BJ (cell line): ENCODE measurements at places on chromosomes 16 and 17.
A peak's percentile ranks its signal among the peaks of the same experiment; 100 is the strongest.

DNA sequence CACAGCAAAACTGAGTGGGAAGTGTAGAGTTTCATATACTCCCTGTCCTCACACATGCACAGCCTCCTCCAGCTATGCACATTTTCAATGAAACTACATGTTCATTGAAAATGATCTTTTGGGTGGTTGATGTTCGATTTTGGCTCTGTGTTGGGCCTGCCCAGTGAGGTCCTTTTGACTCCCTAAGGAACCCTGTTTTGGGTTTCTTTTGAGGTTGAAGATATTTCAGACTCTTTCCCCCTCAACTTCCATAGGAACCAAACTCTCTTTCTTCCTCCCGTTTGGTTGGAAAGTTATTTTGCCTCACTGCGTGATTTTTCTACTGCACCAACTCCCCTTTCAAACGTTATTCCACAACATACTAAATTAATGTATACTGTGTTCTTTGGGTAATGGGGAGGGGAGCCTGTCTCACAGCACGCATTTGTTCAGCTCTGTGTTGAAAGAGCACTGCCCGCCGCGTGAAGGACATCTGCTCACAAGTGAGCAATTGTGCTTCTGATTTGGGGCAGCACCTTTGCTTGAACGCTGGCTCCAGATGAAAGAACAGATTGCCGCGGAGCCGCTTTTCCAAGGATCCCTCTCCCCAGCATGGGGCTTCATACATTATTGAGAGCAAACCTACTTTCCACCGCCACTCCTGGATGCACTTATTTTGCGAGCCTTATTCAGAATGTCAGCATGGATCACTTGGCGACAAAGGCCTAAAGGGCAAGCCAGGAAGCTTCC is 385.9 kb downstream of the WWOX start:
- DNase-seq = no peak

DNA sequence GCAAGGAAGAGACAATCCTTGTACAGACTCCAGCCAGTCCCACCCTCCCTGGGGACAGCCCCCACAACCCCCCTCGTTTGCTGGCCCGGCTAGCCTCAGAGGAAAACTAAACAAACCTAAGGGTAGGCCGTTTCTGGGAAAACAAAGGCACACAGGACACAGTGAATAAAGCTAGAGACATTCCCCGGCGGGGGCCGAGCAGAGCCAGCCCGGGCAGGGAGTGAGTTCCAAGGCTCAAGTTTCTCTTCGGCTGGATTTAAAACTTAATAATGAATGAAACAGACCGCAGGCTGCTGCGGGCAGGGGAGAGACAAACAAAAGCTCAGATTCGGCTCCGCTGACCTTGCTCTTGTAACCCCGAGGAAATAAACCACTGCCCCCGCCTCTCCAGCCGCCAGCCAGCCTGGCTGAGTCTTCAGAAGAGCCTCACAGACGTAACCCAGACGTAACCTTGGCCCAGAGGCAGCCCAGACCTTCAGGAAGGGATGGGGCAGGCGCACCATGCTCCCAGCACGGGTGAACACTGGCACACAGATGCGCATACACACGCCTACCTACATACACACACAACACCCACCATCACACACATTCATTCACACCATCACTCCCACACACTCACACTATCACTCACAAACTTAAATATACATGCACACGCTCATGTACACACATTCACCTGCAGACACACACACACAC is 216.0 kb downstream of the ZNF423 start:
- no peak for DNase-seq

DNA sequence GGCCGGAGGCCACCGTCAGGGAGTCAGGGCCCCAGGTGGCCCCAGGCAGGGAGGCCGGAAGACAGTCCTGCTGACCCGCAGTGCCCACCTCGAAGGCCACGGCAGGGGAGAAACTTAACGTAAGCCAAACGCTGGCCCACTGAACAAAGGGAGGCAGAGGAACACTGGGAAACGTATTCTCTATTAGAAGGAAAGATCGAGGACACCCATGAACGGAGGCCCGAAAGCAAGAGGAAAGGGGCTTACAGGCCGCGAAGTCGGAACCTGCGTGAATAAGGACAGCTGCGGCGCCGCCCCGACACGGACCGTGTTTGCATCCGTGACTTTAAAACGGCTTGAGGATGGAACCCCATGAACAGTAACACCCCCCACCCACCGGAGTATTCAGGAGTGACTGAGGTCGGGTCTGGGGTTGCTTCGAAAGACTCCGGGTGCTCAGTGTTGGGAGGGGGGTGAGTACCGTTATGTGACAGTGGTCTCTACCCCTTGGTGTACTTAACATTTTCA is 102.4 kb upstream of the METRNL start:
- no peak for DNase-seq

DNA sequence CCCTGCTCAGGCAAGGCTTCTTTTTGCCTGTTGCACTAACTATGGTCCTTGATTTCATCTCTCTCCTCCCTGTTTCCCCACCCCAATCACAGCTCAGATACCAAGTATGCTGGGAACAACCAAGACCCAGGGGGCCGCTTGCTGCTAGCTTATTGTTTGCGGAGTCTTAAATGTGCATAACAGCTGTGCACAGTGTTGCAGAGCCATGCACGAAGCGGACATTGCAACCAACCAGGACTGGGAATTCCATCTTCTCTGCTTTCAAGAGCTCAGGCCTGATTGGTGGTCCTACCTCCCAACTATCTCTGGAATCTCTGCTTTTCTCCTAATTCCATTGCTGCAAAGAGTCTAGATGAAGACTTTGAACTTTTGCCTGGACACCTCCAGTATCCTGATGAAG is 281.3 kb upstream of the TNRC6C start:
- DNase-seq = peak; percentile 2

- no peak for DNase-seq
These were observed 673.4 kb upstream of the KIF2B start for GRCh38 chr17:53149316-53149715.

- DNase-seq = no peak
These were observed 12.5 kb downstream of the ADCY9 start for GRCh38 chr16:4103745-4104144.

- no peak for DNase-seq
These were observed 16.4 kb upstream of the SEC14L1 start for GRCh38 chr17:77124192-77124889.

DNA sequence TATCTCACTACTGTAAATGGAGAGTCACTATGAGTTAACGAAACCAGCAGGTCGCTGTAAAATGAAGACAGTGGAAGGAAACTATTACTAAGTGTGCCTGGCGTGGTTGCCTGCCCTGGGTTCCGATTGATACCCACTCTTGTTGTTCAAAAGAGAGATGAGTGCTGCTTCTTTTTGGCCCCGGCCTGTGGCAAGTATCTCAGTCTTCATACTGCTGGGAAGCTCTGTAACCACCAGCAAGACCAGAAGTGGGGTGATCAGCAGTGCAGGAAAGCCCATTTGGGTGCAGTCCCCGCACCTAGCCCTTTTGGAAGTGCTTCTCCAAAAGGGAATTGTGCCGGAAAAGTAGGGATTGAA is 104.5 kb downstream of the SNX29 start:
- DNase-seq = no peak

GRCh38 chr17:78374631-78375274 is 3.7 kb upstream of the PGS1 start:
- no peak for DNase-seq

DNA sequence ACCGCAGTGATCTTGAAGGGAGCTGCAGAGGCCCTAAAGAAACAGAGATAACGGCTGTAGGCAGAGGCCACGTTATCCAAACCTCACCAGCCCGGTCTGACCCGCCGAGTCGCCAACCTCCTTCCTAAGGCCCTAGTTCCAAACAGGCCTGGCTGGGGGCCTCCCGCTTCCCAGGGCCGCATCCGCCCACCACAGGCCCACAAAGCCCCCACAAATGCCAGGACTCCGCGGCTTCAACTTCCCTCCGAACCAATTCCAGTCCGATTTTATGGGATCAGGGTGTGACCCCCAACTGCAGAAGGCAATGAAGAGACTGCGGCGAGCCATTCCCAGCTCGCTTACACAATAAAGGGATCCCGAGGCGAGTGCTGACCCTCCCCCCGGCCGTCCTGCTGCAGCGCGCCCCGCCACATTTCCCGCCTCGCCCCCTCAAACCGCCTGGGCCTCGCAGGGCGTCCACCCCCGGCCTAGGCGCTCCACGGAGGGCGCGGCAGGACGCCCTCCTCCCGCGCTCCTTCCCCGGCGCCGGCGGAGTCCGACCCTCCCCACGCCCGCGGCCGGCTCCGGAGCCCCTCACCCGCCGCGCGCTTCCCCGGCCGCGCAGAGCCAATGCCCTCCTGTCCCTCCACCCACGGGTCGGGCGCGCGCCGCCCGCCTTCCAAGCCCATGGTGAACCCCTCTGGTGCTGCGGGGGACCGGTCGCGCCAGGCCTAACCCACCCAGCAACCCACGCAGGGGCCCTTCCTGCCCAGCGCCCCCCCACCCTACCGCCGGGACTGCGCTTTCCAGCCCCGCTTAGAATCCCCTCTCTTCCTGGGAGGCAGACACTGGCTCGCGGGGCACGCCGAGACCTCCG is 926 bp downstream of the MYH10 start:
- no peak for DNase-seq

GRCh38 chr17:29597361-29598172 is 4.6 kb downstream of the ANKRD13B start:
- no peak for DNase-seq

DNA sequence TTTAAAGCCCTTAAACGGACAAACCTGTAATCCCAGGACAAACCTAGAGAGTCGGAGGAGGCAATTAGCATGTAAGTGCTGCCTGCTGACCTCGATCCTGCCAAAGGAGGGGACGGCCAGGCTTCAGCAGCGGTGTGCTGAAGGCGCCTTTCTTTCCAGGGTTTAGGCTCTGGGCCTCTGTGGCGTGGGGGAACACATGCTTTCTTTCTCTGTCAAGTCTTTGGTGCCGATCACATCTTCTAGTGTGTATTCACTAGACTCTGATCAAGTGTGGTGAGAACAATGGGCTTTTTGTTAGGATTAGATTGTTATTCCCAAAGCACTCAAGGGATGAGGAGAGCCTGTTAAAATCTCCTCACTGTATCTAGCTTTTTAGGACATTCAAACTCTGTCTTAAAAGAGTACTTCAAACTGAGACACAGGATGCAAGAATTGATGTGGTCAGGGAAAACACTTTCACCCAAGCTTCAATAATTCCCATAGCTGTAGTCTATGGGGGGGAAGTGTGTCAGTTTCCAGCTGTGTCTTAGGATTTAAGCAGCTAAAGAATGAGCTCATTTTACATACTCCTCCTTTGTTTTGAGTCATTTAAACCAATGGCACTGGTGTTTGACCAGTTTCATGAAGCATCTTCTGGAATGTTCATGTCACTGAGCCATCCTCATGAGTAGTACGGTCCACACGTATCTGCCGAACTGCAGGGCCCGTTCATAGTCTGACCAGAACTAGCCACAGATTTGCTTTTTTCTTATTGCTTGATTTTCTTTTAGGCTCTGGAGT is 51.2 kb downstream of the RPA1 start:
- DNase-seq = no peak

GRCh38 chr16:75192606-75193264 is 14.2 kb downstream of the CTRB2 start:
- no peak for DNase-seq

DNA sequence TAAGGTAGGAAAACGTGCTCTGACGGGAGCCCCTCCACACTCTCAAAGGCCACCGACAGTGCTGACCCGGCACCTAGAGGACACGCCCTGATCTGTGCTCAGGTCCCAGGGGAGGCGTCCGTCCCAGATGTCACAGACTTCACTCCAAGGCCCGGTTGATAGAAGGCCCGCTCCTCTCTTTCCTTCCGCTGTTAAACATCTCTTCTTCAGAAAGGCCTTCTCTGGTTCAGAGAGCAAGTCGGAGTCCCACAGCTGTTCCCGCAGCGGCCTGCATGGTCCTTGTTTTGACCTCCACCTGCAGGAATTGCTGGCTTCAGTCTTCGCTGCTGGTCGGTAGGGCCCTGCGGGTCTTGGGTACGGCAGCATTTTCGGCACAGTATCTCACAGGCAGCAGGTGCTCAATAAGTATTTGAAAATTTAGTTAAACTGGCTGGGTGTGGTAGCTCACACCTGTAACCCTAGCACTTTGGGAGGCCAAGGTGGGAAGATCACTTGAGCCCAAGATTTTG is 88.5 kb downstream of the MRC2 start:
- no peak for DNase-seq

DNA sequence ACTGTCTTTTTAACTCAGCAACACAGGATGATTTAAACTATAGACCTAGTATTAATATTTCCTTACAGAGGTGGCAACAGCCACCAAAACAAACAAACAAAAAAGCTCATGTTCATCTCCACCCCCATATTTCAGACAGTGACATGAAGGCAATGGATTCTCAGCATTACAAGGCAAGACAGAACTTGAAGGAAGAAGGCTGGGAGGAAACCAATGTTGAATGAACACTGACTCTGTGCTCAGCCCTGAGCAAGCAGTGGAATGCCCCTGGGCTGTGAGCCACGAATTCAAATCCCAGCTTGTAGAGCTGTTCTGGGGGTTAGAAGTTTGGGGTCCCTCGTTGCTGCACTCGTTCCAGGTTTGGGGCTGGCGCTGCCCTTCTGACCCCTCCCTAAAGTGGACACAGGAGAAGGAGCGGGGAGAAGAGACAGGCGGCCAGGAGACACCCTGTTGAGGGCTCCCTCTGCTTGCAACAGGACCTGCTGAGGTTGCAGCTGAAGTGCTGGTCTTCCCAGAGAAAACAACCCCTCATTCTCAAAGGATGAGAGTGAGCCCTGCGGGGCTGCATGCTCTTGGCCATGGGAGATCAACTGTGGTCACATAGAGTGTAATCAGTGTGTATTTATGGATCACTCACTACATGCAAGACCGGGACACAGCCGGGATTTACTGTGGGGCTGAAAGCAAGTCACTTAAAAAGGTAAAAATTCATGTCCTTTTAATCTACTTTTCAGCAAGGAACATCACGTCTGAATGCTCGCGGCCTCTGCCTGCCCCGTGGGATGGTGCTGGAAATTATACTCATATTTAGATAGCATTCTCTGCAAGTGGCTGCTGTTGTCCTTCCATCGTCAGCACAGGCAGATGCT is 34.3 kb downstream of the MYH3 start:
- DNase-seq = no peak

DNA sequence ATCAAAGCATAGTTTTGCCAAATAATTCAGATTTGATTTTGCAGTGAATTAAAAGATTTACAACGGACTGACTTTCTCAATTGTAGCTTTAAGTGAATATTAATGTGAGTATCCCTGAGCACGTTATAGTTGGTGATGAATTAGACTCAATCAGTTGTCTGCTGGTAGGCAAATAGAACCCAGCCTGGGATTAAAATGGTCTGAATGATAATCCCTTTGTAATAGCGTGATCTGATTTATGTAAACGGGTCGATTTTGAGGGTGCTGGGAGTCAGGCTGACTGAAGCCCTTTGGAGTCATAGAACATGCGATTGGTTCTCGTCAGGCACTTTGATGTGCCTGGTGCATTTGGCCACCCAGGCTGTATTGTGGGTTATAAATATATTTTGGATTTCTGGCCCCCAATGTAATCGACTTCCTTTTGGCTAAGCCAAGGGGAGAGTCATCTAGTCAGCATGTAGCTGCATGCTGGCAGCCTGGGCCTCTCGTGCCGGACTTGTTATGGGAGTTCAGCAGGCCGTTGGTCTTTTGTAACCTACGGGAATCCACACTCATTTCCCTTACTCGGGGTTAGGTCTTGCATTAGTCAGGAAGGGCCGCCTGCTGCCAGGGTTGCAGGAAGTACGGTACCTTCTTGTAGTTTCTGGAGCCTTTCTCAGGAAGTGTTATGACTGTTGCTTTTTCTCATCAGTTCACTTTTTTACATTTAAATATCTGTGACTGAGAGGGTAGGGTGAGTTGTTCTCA is 5.4 kb downstream of the PGS1 start:
- peak; percentile 96 for DNase-seq

- DNase-seq = no peak
These were observed 156.5 kb downstream of the CHD9 start for GRCh38 chr16:53211253-53211652.
